Non-pigmented ciliary epithelial cell (primary cell): ENCODE measurements at places on chromosomes 3 and 15.

DNA sequence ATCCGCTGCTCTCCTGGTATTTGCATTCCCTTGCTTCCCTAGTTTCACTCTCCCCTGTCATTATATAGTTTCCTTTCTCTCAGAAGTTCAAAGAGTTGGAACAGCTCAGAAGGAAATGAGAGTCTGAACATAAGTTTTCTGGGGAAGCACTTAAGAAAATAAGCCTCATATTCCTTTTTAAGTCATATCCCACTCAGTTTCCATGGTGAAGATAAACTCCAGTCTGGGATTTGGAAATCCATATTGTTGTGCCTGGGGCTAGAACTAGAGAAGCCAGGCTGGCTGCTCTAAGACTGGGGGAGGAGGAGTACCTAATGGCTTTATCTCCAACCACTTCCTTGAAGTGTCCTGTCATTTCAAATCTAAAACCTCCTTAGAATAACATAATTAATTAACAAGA, 134.2 kb upstream of the ALCAM start:
- no peak for DNase-seq

DNA sequence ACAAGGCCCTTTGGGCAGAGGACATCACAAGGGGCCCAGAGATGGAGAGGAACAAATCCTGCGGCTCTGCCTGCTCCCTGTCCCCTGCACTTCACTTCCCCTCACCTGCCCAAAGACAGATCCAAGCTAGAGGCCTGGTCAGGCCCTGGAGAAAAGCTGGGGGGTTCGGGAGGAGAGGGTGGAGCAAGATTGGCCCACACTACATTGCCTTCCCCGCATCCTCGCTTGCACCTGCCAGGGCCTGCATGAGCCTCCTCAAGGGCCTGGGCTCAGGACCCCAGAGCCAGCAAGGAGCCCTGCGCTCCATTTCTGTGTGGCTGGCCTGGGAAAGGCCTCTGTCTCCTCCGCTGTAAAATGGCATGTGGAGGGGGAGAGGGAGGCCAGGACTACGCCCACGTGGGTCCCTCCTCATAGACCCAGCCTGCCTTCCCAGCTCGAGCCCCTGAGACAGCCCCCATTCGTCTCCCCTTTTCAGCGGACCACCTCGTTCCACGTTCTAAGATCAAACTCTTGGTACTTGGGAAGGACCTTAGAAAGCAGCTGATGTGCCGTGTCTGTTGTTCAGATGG, 106.0 kb downstream of the HMG20A start:
- DNase-seq = no peak

DNA sequence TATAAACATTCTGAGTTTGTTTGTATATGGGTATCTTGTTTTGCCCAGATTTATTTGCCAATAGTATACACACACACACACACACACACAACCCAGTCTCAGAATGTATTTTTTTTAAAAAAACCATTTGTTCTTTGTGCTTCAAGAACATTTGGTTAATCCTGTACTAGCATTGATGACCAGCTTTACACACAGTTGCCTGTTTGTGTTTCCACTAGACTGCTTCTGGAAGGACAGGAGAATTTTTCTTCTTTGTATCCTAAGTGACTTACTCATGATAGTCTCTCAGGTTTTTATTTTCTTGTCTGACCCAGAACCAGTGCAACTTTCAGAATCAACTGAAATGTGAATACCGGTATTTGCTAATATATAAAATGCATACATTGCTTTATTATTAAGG, 40.5 kb downstream of the U2SURP start:
- no peak for DNase-seq

DNA sequence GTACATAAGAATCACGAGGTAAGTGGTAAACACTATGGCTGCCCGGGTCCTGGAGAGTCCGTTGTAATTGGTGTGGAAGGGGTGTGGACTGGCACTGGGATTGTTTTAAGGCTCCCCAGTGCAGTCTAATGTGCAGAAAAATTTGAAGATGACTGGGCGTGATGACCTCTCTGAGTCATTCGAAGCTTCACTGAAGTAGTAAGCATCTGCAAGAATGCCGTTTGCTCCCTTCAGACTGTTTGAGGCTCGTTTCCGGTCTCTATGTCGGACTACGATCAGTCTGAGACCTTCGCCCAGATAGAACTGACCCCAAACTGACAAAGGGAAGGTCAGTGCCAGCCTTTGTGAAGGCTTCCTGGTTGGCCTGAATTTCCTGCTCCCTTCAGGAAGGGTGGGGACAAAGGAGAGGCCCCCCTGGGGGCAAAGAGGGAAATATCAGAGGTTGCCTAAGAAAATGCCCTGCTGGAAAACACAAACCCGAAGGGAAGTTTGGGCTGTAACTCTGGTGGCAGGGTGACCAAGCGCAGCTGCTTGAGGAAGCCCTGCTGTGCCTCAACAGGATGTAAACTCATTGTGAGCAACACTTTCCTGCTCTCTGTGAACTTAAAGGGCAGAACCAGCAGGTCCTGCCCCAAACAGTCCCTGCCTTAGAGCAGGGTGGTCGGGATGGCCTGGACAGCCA, 34.6 kb downstream of the BTD start:
- peak; percentile 84 for DNase-seq

GRCh38 chr15:76979996-76980520, 14.9 kb upstream of the PSTPIP1 start:
- DNase-seq = no peak

GRCh38 chr15:99090011-99090699, 14.7 kb upstream of the SYNM start:
- no peak for DNase-seq

DNA sequence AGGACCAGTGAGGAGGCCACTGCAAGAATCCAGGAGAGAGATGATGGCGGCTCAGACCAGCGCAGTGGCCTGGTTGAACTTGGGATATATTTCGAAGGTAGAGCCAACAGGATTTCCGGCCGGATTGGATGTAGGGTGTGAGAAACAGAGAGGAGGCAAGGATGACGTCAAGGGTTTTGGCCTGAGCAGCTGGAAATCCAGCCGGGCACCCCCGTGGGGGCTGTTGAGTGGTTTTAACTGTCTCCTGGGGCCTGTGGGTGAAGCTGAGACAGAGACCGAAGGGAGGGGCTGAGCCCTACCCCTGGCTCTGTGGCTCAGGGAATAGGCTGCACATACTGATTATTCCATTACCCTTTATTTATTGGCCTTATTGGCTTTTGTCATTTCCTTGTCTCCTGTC, 45.7 kb downstream of the EXOG start:
- no peak for DNase-seq

GRCh38 chr15:81853150-81853748, 192.6 kb downstream of the MEX3B start:
- no peak for DNase-seq

DNA sequence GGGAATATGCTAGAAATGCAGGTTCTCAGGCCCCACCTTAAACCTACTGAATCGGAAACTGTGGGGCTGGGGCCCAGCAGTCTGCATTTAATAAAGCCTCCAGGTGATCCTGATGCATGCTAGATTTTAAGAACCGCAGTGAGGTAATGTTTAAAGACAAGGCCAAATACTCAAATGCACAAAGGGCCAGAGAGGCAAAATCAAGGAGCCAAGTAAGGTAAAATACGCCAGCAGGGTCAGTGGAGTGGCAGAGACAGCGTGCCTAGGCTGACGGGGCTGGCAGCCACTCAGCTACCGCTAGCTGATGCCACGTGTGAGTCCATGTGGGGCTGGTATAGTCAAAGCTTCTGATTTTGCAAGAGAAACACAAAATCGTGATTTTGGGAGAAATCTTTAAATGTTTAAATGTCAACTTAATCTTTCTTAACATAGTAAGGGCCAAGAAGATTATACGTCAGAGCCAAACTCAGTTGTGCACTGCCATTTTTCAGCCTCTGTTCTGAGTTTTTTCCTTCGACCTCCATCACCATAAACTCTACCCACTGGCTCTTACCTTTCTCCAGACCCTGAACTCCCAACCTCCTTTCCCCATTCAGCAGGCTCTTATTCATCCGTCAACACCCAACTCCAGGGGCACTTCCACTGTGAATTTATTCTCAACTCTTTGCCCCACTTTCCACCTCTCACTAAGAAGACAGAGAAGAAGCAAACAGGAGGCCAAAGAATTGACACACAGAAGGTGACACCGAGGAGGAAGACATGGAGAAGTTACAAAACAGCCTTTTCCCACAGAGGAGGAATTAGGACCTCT, 136.6 kb upstream of the RAD18 start:
- DNase-seq = no peak

DNA sequence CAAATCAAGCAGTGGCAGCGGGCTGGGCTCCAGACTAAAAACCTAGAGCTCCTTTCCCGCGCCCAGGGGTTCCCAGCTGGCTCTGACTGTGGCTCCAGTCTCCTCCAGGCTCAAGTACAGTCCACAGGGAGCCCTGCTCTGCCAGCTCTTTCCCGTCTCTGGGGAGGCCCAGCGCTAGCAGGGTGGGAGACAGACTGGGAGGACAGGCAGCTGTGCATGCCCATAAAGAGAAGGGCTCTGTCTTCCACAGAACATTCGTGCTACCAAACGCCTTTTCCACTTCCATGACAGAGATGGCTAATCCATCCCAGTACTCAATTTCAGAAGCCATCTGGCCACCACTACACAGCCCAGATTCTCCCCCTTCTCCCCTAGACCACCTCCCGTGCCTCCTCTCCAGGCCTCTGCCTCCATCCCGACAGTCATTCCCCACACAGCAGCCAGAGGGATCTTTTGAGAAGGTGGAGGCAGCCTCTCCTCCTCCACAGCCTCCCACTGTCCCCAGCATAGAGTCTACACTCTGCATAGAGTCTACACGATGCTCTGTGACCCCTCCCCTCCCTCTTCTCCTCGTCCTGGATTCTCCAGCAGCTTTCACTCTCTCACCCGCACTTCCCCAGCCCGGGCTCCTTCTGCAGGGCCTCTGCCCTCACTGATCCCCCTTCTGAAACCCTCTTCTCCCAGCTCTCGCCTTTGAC, 6.8 kb upstream of the DUSP7 start:
- no peak for DNase-seq

DNA sequence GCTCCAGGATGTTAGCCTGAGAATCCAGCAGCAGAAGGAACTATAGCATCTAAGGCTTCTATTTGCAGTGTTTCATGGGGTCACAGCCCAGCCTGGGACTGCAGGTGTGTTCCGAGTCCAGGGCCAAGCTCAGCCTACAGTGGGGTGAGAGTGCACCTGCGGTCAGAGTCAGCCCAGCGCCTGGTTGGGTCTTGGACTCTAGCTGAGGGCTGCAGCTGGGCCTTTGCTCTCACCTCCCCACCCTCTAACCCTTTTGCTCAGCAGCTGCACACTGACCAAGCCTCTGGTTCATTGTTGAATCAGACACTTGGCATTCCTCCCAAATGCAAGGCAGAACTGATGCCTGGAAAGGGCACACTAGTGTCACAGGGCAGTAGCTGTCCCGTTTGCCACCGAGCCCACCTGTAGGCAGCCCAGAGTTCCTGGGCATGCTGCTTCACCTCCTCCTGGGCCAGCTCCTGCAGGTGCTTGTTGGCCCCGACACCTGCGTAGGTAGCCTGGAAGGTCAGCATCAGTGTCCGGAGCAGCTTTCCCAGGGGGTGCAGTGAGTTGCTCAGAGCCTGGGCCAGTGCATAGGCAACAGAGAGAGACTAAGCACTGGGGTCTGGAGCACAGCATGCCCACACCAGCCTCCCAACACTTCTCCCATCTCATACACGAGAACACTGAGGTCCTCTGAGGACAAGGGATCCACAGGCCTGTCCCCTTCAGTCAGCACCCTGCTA, 17.5 kb downstream of the ALS2CL start:
- DNase-seq = no peak

GRCh38 chr3:56375654-56376053, 92.6 kb downstream of the ERC2 start:
- DNase-seq = no peak

DNA sequence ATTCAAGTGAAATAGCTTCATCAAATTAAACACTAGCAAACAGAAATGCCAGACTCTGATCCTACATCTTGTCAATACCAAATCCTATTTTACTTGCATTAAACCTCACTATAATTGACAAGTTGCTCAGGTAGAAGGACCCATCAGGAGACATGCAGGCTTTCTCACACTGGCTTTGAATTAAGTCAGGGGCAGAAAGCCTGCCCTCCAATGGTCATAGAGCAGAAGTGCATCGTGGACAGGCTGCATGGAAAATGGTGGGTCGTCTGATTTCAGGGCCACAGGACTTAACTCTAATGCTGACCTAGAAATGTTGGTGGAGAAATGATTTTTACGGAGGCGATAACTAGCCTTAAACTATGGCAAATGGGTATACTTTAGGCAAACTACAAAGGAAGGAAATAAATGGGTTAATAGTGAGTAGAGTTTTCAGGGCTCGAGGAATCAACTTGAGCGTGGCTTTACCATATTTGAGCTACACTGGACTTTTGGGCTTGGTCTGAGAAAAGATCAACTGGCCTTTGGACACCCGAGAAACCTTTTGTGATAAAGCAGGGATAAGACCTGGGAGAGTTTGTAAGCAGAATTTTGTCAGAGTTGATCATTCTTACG, 283.9 kb downstream of the GRM7 start:
- DNase-seq = no peak

DNA sequence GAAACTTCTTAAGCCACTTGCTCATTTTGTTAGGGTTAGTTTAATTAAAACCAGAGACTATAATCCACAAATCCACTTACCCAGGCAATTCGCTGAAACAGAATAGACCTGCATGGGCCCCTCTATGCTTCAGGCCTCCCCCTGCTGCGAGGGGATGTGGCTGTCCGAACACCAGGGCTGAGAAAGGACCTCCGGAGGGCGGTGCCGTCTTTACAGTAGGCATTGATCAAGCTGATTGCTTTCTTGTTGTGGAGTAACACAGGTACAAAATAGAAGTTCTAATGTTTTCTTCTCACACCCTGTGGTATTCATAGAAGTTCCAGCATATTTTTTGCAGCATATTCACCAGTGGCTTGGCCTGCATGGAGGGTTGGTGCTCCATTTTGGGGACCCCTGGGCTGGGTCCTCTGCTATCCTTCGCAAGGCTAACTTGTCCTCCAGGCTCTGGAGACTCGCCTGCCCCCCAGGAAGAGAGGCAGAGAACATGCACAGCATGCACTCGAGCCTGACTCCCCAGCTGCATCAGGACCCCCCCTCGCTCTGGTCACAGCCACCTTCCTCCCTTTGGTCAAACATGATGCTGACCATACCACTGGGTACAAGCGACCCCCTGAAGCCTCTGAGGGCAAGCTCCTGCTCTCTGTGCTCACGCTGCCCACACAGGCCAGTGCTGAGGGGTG, 55.3 kb downstream of the TPRA1 start:
- DNase-seq = no peak

GRCh38 chr3:30675006-30675405, 68.6 kb downstream of the TGFBR2 start:
- DNase-seq = no peak
